Right lung (tissue), 10 donors: ENCODE measurements at places on chromosomes 7 and 10. TPM values are rescaled to one million over a fixed set of nuclear protein-coding genes. Genes with fewer than 3 reads are reported as not detected.

Gene INMT
- 24.2 TPM for polyA plus RNA-seq

Gene CDNF
- 3.4 TPM for polyA plus RNA-seq

Gene UCMA
- polyA plus RNA-seq: not detected

Gene SLC18A2
- 0.15 TPM for polyA plus RNA-seq

Gene GTF2IRD1
- polyA plus RNA-seq: 35.3 TPM

GRCh38 chr7:34117573-34117972 lies 212.2 kb downstream of the BMPER start:
- DNase-seq: no peak

DNA sequence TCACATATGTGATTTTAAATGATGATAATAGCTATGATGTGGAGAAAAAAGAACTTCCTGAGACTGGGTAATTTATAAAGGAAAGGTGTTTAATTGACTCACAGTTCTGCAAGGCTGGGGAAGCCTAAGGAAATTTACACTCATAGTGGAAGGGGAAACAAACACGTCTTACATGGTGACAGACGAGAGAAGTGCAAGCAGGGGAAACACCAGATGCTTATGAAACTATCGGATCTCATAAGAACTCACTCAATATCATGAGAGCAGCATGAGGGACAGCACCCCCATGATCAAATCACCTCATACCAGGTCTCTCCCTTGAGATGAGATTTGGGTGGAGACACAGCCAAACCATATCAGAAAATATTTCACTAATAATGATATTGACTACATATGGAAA lies 4.1 kb upstream of the LIPN start:
- no peak for DNase-seq
